ENCODE measurements at places on chromosomes 2 and 18.
A peak's percentile ranks its signal among the peaks of the same experiment; 100 is the strongest.

GRCh38 chr2:45974056-45974455 lies 322.6 kb downstream of the PRKCE start:
- DNase-seq: no peak

DNA sequence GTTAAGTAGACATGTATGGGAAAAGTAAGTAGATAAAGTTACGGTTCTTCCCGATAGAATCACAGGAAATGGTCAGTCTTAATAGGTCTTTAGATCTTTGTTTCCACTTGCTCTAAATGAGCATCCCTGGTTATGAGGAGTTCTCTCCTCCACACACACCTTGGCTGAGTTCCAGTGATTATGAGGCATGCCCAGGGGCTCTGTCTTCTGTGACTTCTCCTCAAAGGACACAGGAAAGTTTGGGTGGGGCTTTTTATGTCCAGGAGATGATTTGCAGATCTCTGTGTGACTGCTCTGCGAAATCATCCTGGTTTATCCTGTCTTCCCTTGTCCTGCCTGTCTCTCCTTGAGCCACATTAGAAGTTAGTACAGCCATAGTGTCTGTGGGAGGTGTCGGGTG lies 83.9 kb upstream of the EML6 start:
- no peak for DNase-seq

DNA sequence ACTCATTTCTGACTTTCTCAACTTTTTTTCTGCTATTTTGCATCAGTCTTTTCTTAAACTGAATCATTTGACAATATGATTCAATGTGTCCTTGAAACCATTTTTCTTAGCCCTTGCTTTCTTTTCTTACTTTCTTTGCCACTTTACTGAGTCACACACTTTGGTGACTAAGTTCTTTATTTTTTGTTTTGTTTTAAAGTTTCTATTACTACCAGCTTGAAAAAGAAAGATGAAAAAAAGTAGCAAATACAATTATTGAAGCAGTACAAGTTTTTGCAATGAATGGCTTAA lies 116.5 kb downstream of the DOCK10 start:
- DNase-seq: no peak

- no peak for DNase-seq
These were observed 50.1 kb downstream of the THUMPD2 start for GRCh38 chr2:39728941-39729351.

GRCh38 chr2:9565436-9566153 lies 10.0 kb upstream of the ADAM17 start:
- no peak for DNase-seq

DNA sequence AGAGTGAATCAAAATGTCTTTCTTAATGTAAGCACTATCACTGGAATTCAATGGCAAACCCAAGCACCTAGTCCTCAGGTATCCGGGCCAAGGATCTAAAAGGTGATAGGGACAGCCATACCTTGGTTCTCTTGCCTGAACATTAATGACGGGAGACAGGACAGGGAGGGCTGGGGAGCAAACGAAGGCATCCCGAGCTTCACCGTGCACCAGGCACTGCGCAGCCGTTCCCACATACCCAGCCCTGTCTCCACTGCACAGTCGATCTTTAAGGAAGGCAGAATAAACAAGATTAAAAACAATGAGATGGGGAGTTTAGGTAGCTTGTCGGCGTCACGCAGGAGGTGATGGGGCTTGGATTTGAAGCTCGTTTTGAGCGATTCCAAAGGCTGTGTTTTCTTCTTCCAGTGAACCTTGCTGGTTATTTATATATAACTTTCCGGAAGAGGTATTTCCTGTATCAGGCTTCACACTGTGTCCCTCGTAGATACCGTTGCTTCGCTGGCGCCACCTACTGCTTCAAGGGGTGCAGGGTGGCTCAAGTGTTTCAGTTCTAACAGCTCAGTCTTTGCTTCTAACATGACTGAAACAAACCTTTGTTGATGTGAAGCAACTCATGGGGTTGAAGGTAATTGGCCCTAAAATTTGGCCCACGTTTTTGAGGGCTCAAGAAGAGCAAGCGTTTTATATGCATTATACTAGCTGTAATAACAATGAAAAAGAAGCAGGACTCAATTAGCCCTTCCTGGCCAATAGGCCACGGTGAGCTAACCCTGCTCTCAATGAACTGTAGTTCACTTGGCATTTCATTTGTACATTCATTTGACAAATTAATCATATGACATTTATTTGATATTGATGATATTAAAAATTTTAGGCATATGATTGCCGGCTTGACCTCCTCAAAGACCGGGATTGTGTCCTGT lies 77.4 kb downstream of the DCDC2C start:
- no peak for DNase-seq

DNA sequence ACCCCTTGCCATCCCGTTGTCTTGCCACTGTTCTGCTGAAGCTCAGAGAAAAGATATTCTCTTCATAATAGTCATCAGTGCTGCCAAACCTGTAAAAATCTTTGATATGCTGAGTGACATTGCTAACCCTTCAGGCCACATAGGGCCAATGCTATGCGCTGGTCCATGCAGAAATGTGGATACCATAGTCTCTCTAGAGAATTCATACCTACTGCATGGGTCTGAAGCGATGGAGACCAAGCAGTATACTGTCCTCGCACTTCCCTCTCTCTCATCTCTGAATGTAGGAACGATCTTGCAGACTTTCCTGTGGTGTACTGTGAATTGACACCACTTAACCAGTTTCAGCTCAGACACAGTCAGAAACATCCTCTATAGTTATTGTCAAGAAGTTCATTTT lies 17.9 kb upstream of the ANKRD44 start:
- no peak for DNase-seq

GRCh38 chr2:233380995-233381637 lies 26.8 kb downstream of the DGKD start:
- DNase-seq: no peak

DNA sequence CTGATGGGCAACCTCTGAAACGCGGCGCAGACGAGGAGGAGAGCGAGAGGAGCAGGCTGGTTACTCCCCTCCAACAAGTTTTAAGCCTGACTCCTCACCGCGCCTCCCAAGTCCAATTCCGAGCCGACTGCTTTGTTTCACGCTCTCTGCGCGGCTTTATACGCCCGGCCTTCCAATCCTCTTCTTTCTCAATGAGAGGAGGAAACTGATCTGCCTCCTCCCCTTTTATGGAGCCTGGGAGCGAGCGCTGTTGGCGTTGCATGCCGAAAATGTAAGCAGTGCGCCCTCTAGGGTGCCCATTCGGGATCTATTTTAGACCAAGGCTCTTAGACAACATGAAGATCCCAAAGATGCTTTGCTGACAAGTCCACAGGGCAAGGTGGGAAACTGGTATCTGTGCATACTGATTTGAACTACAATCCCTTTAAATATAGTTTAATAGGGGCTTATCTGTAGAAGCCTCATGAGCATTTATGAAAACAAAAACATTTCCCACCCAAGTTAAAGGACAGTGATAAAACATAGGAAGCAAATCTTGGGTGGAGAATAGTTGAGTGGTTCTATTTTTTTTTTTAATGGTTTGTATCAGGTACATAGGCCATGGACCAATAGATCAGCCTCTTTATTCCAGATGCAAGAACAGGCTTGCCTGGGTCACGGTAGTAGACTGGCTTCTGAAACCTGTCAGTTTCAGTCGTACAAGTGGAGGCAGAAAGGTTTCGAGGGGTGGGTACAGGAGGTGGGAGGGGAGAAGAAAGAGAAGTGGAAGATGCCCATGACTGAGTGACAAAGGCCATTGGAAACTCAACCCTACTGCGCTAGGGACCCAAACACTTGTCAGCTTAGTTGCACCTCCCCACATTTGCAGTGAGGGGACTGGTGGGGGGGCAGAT lies at the start of gene RND3:
TSS of gene RND3 (minus strand) at position 131 of the 893 bp plus-strand sequence. CDS start 250 bp downstream, outside the sequence.
- peak; percentile 25 for DNase-seq

DNA sequence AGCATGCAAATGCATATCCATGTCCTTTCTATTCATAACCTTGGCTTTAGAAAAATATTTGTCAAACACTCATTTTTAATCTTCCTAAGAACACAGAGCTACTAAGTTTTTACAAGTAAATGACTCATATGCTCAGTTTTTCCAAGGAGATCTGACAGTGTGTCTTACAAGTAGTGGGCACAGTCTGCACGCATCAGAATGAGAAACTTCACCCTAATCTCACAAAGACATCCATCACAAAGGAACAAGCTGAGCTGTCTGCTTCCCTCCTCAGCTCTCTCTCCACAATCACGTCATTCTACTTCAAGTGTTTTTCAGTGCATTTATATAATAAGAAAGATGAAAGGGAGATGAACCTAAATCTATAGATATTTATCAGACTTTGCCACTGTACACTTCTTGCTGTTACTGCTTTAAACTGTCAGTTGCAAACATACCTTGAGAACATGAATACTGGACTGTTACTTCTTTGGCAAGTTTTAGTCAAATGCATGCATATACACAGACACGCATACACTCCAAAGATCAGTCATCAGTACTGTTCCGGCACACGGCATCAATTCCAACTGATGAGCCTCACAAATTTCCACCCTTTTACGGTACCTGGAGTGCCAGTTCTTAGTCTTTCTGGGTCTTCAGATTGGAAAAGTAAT lies 75.7 kb downstream of the RBMS1 start:
- no peak for DNase-seq

DNA sequence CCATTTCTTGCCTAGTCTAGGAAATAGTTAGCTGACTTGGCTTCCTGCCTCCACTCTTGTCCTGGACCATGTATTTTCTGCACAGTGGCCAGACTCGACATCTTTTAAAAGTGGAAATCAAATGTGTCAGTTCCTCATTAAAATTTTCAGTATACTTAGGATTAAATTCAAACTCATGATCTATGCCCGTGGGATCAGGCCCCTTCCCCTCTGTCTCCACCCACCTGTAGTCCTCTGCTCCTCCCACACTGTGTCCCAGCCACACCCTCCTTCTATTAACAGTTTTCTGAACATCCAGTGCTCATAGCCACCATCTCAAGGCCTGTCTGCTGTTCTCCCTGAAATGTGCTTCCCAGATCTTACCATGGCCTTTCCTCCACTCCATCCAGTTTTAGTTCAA lies 13.3 kb downstream of the ARHGAP25 start:
- DNase-seq: no peak

DNA sequence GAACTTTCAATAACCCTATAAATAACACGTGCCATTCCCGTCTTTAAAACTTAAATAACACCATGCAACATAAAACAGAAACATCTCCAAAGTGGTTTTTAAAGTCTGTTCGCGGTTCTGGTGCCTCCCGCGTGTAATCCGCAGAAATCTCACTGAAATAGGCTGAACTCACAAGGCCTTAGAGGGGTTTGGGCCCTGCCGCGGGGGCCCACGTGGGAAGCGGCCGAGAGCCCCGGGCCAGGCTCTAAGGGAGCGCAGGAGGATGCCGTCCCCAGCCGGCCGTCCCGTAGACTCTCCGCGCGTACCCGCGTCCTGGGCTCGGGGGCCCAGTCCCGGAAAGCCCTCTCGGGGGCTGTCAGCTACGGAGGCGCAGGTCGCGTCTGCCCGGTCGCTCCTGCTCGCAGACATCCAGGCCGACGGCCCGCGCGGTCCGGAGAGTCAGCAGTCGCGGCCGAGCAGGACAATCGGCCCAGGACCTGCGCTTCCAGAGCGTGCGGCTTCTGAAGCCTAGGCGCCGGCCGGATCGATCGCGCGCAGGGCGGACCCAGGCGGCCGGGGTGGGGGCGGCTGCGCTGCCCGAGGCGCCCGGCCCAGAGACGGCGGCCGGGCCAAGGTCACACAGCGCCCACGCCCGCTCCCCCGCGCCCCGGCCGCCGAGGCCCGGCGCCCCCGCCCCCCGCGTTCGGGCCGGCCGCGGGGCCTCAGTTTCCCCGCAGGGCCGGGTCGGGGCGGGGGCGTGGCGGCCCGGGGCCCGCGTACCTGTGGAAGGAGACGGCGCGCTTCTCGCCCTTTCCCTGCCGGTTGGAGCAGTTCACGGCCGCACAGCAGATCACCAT lies 558 bp downstream of the THAP4 start:
- no peak for DNase-seq

GRCh38 chr2:45166229-45166890 lies 157.1 kb upstream of the SIX2 start:
- DNase-seq: no peak

DNA sequence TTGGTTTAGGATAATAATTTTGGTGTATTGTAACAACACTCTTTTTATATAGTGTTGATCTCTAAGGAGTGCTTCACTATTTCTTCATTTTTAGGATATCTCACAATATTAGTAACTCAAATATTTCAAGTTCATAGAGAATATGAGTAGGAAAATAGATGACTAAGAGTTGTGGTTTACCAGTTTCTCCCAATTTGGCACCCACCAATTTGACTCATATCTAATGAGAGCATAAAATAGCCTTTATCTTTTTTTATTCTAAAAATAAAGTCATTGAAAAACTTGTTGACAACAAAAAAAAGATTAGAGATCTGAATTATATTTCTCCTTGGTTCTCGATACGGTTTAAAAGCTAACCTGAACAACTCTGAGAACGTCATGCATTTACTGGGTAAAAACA lies 204.0 kb downstream of the PARD3B start:
- DNase-seq: no peak

DNA sequence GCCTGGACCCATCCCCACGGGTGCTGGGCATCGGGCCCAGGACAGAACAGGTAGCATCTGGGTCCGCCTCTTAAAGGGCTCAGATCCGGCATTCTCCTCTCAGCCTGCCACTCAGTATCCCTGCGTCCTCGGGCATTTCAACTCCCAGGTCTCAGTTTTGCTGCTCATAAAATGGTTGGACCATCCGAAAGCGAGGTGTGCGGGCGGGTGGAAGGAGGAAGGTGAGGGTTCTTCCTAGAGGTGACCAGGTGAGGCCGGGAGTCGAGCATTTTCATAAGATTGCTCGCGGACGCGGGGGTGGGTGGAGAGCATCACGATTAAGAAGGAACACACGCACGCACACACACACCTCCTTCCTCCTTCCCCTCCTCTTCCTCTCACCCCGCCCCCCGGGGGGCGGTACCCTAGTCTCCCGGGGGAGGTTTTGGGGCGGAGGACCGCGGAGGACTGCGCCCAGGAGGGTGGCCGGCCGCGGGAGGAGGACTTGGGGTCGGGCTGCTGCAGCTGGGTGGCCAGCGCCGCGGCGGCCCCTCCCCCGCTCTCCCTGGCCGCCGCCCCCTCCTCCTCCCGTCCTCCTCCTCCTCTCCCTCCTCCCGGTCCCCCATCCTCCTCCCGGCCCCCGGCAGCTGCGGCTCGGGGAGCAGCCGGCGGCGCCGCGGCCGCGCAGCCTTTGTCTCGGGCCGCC lies 97.9 kb upstream of the GPR45 start:
- no peak for DNase-seq

DNA sequence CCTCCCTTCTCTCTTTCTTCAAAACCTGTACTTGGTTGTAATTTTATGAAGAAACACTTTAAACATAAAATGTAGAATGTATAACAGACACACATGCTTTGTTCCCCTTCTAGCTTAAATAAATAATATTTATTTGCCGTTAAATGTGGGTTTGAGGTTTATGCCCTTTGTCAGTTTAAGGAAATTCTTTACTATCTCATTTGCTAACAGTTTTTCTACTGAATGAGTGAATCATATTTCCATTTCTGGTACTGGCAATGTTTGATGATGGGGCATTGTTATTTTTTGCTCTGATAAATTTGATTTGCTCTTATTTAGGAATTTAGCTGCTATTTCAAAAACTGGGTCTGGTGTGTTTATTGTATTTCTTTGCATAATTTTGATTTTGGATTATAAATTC lies 555.6 kb downstream of the CCDC85A start:
- no peak for DNase-seq

GRCh38 chr2:205441524-205441923 lies 240.8 kb upstream of the NRP2 start:
- no peak for DNase-seq
